Left hindlimb (tissue), 1 donor: ENCODE measurements at places on chromosomes 7 and 10.

DNA sequence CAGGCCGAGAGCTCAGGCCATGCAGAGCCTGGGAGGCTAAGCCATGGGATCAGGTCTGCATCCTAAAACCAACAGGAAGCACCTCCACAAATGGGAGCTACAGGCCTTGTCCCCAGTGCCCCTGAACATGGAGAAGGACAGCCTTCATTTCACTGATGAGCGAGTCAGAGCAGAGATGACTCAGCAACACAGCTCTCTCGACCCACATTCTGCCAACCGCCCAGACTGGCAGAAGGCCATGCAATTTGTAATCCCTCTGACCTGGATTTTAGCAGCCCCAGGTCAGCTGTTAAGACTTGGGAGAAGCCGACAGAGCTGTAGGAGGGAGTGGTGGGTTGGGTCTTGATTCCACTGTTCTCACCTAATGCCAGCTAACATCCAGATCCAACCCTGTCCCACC lies 25.5 kb downstream of the VOPP1 start:
- DNase-seq, result peak; percentile 43

- no peak for DNase-seq
These were observed 52.3 kb upstream of the ANTXRL start for GRCh38 chr10:46234431-46235060.

DNA sequence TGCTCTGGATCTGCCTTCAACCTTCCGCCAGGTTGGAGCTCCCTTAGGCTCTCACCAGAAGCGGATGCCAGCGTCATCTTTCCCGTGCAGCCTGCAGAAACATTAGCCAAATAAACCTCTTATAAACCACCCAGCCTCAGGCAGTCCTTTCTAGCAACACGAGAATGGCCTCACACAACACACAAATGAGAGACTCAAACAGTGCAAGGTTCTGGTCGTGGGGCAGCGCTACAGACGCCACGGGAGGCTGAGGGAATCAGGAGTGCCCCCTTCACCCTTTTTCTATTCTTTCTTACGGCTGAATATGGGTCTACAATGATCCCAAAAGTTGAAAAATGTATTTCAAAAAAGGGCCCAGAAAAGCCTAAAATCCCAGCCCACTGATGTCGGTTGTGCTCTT lies 96.4 kb downstream of the FOXL3 start:
- peak; percentile 6 for DNase-seq

DNA sequence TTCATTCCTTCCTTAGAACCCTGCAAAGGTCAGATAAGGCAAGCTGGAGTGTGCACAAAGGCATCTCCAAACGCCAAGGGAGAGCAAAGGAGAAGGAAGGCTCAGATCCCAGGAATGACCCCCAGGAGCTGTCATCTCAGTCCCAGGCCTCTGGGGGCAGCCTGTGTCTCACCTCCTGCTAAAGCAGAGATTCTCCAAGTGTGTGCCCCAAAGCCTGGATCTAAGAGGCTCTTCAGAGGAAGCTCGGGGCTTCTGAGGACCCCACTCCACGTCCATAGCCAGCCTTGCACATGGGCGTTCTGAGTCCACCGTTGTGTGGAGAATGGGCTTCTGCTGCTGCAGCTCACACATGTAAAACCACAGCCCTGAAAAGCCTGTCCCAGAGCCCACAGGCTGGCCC lies 5.1 kb upstream of the GRID1 start:
- no peak for DNase-seq

GRCh38 chr10:106440767-106441166 lies 723.7 kb downstream of the SORCS1 start:
- DNase-seq, result no peak
